ENCODE measurements at places on chromosomes 3 and 15. TPM values are rescaled to one million over a fixed set of nuclear protein-coding genes. Genes with fewer than 3 reads are reported as not detected.

DNA sequence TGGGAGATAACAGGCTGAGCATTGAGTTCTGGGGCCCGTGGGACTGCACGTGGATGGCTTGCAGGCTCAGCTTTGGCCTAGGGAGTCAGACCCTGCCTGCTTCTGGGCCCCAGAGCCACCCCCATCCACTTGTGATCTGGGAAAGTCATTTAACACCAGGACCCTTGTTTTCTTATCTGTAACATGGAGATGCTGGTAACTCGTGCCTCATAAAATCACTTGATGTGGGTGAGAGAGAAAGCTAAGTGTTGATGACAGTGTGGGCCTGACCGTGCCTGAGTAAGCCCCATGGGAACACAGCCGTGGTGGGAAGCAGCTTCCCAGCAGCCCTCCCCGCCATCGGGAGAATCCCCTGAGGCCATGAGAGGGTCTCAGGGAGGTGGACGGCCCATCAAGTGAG lies 378.1 kb downstream of the GABRB3 start:
- no peak for DNase-seq

GCNT3 gene
- total RNA-seq: 0.18 TPM

DNA sequence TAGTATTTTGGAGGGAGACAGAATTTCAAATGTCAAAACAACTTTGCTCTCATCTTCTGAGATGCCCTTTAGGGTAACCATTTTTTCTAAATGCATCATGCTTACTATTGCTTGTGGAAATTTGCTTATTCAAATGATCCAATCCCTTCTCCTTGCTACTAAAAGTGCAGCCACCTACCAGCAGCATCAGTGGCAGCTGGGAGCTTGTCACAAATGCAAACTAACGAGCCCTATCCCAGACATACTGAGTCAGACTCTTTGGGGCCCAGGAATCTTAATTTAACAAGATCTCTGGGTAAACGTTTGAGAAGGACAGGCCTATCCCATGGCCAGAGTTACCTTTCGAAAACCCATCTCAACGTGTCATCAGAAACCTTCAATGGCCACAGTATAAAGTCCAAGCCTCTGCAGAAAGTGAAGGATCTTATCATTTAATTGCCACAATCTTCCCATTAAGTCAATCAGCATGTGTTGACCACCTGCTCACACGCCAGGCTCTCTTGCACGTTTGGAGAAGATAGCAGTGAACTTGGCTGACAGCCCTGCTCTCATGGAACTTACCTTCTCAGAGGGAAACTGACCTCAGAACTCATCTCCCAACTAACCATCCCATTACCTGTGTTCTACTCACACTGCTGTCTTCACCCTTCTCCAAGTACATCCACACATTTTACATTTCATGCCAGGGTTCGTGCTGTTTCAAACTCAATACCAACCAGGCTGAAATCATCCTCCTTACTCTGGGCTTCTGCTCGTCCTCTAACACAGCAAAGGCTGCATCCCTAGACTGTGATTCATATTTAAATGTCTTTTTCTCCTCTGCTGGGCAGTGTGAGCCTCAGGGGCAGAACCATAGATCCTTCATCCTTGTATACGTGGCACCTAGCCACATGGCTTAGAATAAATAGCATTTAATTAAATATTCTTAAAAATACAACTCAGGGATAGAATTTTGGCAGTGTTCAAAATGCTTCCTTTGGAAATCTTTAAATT lies 24.8 kb upstream of the VGLL4 start:
- peak; percentile 9 for DNase-seq

DUOX1 gene
- total RNA-seq: not detected

DNA sequence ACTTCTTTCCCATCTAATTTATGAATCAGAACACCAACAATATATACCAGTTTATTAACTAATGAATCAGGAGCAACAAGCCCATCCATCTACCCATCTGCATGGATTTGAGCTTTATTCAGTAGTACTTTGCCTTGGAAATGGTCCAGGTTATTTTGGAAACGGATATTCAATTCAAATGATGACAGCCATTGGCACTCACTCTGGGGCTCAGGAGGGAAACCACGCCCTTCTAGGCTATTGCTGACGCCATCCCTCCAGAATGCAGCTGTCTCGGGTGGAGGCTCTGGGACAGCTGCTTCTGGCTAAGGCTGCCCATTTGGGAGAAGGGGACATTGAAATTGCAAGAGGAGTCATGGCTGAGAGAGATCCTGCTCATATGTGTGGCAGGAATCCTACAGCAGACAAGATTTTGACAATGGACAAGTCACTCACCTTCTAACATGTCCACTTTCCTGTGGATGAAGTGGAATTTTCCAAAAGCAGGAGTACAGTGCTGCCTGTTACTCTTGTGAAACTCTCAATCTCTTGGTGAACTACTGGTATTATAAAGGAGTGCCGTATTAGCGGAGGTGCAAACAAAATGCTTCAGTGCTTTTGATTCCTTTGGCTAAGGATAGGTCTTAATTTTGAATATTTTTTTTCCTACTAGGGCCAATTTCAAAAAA lies 29.3 kb upstream of the TRAK1 start:
- DNase-seq: peak; percentile 98

GRCh38 chr3:99747915-99748314 lies 69.7 kb upstream of the CMSS1 start:
- peak; percentile 81 for DNase-seq

CPA3 gene
- total RNA-seq: not detected

HRG gene
- not detected for total RNA-seq

SLC2A2 gene
- total RNA-seq: not detected

- DNase-seq: no peak
These were observed 19.6 kb downstream of the HEMK1 start for GRCh38 chr3:50588759-50589433.

GOLGA6L25 gene
- not detected for total RNA-seq

ISY1 gene
- 18.1 TPM for total RNA-seq

GRCh38 chr15:84872009-84872910 lies 12.2 kb upstream of the SLC28A1 start:
- no peak for DNase-seq

DNA sequence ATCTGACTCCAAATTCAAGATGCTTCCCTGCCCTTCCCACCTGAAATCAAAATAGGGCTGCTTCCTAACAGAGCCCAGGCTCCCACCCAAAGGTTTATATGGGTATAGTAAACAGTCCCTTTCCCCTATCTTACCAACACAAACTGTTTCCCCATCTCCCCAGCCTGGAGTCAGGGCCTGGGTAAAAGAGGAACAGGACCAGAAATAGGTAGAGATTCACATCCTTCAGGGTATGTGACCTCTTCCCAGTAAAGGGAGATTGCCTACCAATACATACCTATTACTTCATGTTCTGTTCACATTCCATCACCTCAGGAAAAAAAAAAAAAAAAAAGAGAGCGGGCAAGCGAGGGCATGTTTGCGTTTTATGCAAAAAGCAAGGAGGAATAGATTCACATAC lies 9.7 kb upstream of the SHF start:
- no peak for DNase-seq
